Aorta (tissue), 5 donors: ENCODE measurements at places on chromosomes 4 and X. TPM values are rescaled to one million over a fixed set of nuclear protein-coding genes. Genes with fewer than 3 reads are reported as not detected.

DNA sequence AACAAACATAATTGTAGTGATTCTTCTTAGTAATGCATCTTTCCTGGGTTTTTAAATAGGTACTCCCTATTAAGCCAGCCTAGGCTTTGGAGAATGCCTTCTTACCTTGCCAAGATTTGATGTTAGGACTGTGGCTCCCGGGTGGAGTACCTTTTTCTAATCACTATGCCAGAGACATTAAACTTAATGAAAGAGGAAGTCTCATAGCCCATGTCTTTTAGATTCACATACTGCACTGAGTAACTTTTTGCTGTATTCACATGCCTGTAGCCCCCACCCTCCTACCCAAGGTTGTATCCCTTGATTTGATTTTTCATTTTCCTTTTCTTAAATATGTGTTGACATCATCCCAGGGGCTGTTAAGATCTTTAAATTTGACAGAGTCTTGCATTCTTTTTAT, 104.2 kb upstream of the TLR2 start:
- no peak overlapping the region for H3K4me3 ChIP-seq
- H3K27me3 ChIP-seq, result no peaks in the 10 kb centered on the region
- no peaks in the 10 kb centered on the region for H3K36me3 ChIP-seq
- H3K27ac ChIP-seq, result no peak overlapping the region
- H3K4me1 ChIP-seq, result no peaks in the 10 kb centered on the region

GRCh38 chrX:149631234-149632165, at the start of gene TMEM185A:
TSS of gene TMEM185A (minus strand) at chrX:149631792. CDS start at chrX:149631580, 212 bp downstream.
- no peaks in the 10 kb centered on the region for H3K36me3 ChIP-seq
- no peaks in the 10 kb centered on the region for H3K4me1 ChIP-seq
- no peak within 1 kb of the TSS for H3K27ac ChIP-seq
- no peaks in the 10 kb centered on the region for H3K27me3 ChIP-seq

DNA sequence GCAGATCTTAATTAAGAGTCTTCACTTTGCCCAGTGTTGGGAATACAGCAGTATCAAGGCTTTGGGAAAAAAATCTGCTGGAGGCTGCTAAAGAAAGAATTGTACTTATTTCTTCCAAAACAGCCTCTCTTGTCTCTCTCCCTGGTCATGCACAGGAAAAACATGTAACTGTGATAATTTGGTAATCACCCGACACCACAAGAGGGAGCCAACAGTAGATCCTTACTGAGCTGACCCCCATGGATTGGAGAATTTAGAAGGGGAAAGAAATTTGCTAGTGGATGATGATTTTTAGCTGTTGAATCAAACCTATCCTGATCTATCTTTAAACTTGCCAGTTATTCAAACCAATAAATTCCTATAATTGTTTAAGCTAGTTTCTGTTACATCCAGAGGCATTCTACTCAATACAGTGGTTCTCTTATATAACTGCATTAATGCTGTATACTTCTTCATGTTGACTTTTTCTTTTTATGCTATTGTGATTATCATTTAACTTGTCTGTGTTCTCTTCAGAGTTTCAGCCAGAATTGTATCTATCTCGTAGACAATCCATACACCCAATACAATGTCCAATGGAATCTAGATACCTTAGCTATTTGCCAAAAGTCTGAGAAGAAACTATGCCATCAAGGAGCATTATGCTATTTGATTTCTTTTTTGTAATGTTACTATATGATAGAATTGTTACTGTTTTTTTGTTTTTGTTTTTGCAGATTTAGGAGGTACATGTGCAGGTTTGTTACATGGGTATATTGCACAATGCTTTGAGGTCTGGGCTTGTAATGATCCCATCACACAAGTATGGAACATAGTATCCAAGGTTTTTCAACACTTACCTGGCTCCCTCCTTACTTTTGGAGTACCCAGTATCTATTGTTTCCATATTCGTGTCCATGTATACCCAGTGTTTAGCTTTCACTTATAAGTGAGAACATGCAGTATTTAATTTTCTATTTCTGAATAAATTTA, 31.3 kb upstream of the ARHGEF38 start:
- H3K27ac ChIP-seq, result no peak overlapping the region
- DNase-seq, result no peak
- no peaks in the 10 kb centered on the region for H3K36me3 ChIP-seq
- no peak overlapping the region for H3K4me3 ChIP-seq
- no peaks in the 10 kb centered on the region for H3K27me3 ChIP-seq

- H3K4me3 ChIP-seq, result no peak overlapping the region
- peaks cover 3% of the 10 kb centered on the region for H3K36me3 ChIP-seq
- no peak overlapping the region for H3K27ac ChIP-seq
- peaks cover 2% of the 10 kb centered on the region for H3K4me1 ChIP-seq
- no peaks in the 10 kb centered on the region for H3K27me3 ChIP-seq
- no peak for DNase-seq
Measured at GRCh38 chr4:40812856-40813255, 63.1 kb downstream of the NSUN7 start.

DNA sequence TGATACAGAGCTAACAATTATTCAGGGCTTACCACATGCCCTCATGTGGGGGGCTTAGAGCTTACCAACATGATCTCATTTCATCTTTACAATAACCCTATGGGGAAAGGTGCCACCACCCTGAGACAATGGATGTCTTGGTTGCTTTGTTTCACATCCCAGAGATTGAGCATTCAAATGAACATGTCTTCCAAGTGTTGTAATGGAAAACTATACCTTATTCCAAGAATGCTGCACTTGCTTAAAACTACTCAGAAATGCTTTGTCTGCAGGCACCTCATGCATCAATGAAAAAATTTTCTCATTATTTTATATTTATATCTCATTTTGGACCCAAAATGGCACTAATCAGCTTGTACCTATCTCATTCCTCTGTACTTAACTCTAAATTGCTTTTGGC, 34.6 kb downstream of the BCLAF3 start:
- no peaks in the 10 kb centered on the region for H3K36me3 ChIP-seq
- no peak overlapping the region for H3K27ac ChIP-seq
- no peaks in the 10 kb centered on the region for H3K4me1 ChIP-seq
- H3K4me3 ChIP-seq, result no peak overlapping the region

- H3K27me3 ChIP-seq, result no peaks in the 10 kb centered on the region
- no peak overlapping the region for H3K27ac ChIP-seq
Measured at GRCh38 chrX:68665502-68665901, 18.0 kb downstream of the STARD8 start.

- peak overlapping the region; percentile 32 for H3K4me3 ChIP-seq
- H3K27me3 ChIP-seq, result no peaks in the 10 kb centered on the region
- H3K27ac ChIP-seq, result peak overlapping the region; percentile 20
- no peaks in the 10 kb centered on the region for H3K36me3 ChIP-seq
- no peak for DNase-seq
- peaks cover 7% of the 10 kb centered on the region for H3K4me1 ChIP-seq
Measured at GRCh38 chr4:76570141-76570973, 135.3 kb downstream of the SHROOM3 start.

- no peaks in the 10 kb centered on the region for H3K4me1 ChIP-seq
- no peaks in the 10 kb centered on the region for H3K36me3 ChIP-seq
- no peak for DNase-seq
- H3K27me3 ChIP-seq, result no peaks in the 10 kb centered on the region
Measured at GRCh38 chr4:156293657-156294297, 340.1 kb upstream of the CTSO start.

DNA sequence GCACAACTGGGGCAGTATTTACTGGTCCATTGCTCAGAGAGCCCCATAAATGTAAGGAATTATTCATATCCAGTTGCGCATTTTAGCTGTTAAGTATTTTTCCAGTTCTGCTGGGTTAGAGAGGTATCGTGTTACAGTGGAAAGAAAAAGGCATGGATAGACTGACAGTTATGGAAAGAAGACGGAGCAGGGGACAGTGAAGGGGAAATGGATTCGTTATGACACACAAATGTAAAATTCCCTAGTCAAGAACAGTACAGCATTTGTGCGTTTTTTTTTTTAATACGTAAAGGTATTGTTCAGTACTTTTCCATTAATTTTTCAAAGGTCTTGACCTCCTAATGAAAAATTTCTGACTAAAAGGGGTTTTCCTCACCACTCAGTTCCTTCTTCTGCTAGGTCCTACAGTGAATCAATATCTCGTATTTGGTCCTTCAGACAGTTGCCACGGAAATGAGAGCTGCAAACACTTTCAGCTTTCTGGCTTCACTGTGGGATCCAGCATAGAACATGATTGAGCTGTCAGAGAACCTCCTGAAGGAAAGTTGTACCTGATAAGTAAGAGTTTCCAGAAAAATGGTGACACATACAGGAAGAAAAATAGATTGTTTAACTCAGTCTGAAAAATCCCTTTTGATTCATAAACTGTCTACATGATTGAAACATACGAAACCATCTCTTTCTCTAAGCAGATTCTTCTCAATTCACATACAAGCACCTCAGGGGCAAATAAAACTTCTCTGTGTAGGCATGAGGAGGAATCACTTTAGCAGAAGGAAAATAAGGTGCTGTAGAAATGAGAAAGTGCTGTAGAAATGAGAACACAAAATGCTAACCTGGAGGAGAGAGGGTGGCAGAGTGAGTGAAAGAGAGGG, 21.8 kb upstream of the BBS12 start:
- no peak overlapping the region for H3K4me3 ChIP-seq
- DNase-seq, result no peak
- no peak overlapping the region for H3K27ac ChIP-seq
- H3K27me3 ChIP-seq, result no peaks in the 10 kb centered on the region
- no peaks in the 10 kb centered on the region for H3K36me3 ChIP-seq

DNA sequence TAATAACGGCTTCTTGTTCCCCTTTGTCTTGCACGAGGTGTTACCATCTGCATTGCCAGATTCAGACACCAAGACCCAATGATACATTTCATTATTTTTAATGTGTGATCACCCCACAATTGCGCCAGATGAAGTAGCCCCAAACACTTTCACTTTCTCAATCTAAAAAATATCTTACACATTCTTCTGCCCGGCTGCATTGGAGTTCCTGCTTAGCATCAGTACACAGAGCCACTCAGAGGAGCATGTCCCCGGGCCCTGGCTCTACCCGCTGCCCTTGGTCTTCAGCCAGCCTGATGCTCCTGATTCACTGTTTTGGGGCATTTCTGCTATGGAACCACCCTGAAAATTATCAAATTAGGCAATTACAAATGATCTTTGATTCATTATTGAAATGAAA, 66.0 kb upstream of the TENM3 start:
- DNase-seq, result no peak
- H3K4me1 ChIP-seq, result no peaks in the 10 kb centered on the region
- no peak overlapping the region for H3K27ac ChIP-seq
- peaks cover 1% of the 10 kb centered on the region for H3K27me3 ChIP-seq
- H3K36me3 ChIP-seq, result no peaks in the 10 kb centered on the region

GRCh38 chrX:43973249-43974099, at the start of gene NDP:
TSS of gene NDP (minus strand) at chrX:43973390. CDS start at chrX:43958645, 14,745 bp downstream.
- no peak within 1 kb of the TSS for H3K27ac ChIP-seq
- DNase-seq, result no peak
- H3K4me1 ChIP-seq, result no peaks in the 10 kb centered on the region
- H3K4me3 ChIP-seq, result peak within 1 kb of the TSS; percentile 24
- H3K36me3 ChIP-seq, result no peaks in the 10 kb centered on the region
- H3K27me3 ChIP-seq, result no peaks in the 10 kb centered on the region

DNA sequence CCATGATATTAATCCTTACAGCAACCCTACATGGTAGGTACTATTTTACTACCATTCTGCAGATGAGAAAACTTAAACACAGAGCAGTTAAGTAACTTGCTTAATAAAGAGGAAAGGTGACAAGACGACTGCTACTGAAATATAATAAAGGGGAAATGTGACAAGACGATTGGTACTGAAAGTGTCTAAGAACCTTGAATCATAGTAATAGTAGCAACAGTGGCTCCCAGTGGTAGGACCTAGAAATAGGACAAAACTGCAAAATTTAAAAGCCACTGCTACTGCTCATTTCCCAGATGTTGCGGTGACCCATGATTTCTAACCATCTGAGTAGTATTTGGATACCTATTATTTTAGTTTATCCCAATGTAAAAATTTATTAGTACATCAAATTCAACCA, 89.5 kb downstream of the TASL start:
- H3K4me1 ChIP-seq, result no peaks in the 10 kb centered on the region
- no peak for DNase-seq
- H3K4me3 ChIP-seq, result no peak overlapping the region
- H3K27me3 ChIP-seq, result no peaks in the 10 kb centered on the region
- H3K27ac ChIP-seq, result no peak overlapping the region

- peak overlapping the region; percentile 93 for H3K4me3 ChIP-seq
- DNase-seq, result no peak
- peak overlapping the region; percentile 54 for H3K27ac ChIP-seq
- H3K4me1 ChIP-seq, result peaks cover 1% of the 10 kb centered on the region
- H3K36me3 ChIP-seq, result no peaks in the 10 kb centered on the region
Measured at GRCh38 chr4:119299741-119300100, 22.2 kb downstream of the FABP2 start.

- H3K27ac ChIP-seq, result no peak overlapping the region
- H3K4me3 ChIP-seq, result no peak overlapping the region
- no peak for DNase-seq
- H3K4me1 ChIP-seq, result no peaks in the 10 kb centered on the region
- no peaks in the 10 kb centered on the region for H3K36me3 ChIP-seq
Measured at GRCh38 chr4:121176082-121176934, 12.2 kb upstream of the TNIP3 start.

- no peak for DNase-seq
- H3K36me3 ChIP-seq, result no peaks in the 10 kb centered on the region
- no peaks in the 10 kb centered on the region for H3K27me3 ChIP-seq
- no peak overlapping the region for H3K4me3 ChIP-seq
- H3K4me1 ChIP-seq, result no peaks in the 10 kb centered on the region
Measured at GRCh38 chrX:87397103-87397886, 120.3 kb upstream of the KLHL4 start.

- H3K27ac ChIP-seq, result no peak overlapping the region
- peaks cover 3% of the 10 kb centered on the region for H3K4me1 ChIP-seq
- H3K27me3 ChIP-seq, result no peaks in the 10 kb centered on the region
- H3K36me3 ChIP-seq, result no peaks in the 10 kb centered on the region
- DNase-seq, result no peak
- H3K4me3 ChIP-seq, result no peak overlapping the region
Measured at GRCh38 chr4:17173300-17173699, 274.9 kb upstream of the LDB2 start.

DNA sequence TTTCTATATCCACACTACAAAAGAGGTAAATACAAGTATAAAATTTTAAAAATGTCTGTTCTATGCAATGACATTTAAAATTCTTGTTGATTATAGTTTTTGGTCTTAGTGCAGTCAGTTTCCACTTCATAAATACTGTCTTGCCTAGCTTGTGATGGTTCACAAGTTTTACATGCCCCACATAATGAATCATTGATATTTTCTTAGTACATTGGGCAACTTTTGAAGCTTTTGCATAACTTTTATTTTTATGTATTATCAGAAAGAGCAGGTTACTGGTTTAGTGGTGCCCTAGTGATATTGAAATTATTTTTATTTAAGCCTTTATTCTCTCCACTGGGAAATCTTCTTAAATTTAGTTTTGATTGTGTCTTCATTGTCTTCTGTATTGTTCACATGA, 388.0 kb downstream of the CCSER1 start:
- DNase-seq, result no peak
- H3K27ac ChIP-seq, result no peak overlapping the region
- H3K27me3 ChIP-seq, result no peaks in the 10 kb centered on the region
- H3K4me3 ChIP-seq, result no peak overlapping the region

HELT gene
- not detected for polyA plus RNA-seq

LRRC66 gene
- polyA plus RNA-seq, result 0.49 TPM

ZNF157 gene
- 0.23 TPM for polyA plus RNA-seq

LAMTOR3 gene
- polyA plus RNA-seq, result 36.9 TPM

AFF2 gene
- 0.25 TPM for polyA plus RNA-seq

AFP gene
- polyA plus RNA-seq, result not detected

LNX1 gene
- 7.7 TPM for polyA plus RNA-seq

F8A2 gene
- polyA plus RNA-seq, result not detected
